Neuronal stem cell (in vitro differentiated cells): ENCODE measurements at places on chromosomes 5 and 9.

DNA sequence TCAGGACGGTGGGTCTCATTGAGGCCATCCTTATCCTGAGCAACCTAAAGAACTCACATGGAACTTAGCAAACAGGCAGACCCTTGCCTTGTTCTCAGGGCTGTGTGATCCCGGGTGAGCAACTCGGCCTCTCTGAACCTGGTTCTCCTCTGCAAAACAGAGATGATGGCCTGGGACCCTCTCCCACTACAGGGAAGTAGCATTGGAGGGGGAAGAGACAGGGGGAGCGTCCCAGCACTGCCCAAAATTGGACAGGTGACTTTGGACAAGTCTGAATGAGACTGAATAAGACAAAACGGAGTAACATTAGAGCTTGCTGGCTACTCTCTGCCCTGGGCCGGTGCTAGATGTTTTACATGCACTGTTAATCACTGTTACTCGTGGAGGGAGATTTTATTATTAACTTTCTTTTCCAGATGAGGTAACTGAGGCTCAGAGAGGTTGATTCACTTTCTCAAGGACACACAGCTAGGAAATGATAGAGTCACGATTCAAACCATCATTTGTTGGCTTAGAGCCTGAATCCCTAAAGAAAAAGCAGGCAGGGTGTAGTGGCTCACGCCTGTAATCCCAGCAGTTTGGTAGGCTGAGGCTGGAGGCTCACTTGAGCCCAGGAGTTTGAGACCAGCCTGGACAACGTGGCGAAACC is 136.4 kb downstream of the C9orf50 start:
- H3K4me1 ChIP-seq, result peaks cover 32% of the 10 kb centered on the region
- no peak overlapping the region for H3K27ac ChIP-seq
- DNase-seq, result no peak
- no peaks in the 10 kb centered on the region for H3K27me3 ChIP-seq
- H3K36me3 ChIP-seq, result no peaks in the 10 kb centered on the region
- H3K4me3 ChIP-seq, result no peak overlapping the region

DNA sequence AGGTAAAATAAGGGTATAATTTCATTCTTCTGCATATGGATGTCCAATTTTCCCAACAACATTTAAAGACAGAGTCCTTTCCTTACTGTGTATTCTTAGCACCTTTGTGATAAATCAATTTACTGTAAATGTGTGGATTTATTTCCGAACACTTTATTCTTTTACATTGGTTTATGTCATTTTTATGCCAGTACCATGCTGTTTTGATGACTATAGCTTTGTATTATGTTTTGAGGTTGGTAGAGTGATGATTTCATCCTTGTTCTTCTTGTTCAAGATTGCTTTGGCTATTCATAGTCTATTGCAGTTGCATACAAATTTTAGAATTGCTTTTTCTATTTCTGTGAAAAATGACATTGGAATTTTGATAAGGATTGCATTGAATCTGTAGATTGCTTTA is 53.4 kb upstream of the CCDC152 start:
- H3K36me3 ChIP-seq, result no peaks in the 10 kb centered on the region
- H3K27me3 ChIP-seq, result no peaks in the 10 kb centered on the region
- no peak for DNase-seq
- no peak overlapping the region for H3K27ac ChIP-seq

DNA sequence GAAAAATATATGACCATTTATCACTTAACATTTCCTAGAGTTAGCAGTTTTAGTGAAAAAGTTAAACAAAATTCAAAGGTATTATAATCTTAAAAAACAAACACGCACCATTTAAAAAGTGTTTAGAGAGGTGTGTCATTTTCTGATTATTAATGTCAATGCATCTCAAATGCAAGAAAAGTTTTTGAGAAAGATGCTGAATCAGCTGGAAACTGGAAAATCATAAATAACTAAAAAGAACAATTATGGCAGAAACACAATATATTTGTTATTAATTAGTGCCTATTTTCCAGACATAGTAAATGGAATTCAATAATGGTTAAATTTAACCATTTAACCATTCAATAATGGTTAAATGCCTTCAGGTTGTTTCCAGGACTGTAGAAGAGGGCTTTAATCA is 64.9 kb downstream of the RICTOR start:
- DNase-seq, result no peak
- H3K4me3 ChIP-seq, result no peak overlapping the region
- no peak overlapping the region for H3K27ac ChIP-seq

DNA sequence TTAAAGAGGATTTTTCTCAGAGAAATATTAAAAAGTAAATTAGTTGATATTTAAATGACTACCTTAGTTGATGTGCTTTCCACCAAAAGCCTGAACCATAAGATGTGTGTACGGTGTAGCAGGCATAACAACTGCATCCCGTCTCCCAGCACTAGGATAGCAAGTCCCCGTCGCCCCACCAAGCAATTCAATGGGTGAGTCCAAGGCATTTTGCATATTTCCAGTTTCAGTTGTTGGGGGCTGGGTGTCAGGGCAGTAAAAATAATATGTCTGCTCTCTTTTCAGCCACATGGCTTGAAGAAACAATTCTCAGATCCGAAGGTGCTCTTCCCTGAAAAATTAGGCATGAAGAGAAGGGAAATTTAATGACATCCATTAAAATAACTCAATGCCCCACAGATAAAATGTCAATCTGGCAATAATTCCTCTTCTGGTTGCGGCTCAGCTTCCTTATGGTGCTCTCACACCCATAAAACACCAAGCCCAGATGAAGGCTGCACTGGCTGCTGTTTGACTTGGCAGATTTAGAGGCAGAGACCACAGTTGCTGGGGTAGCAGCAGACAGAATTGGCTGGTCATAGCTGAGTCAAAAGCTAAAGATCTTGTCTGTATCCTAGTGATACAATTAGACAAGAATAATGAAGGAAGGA is 124.4 kb upstream of the ADCY2 start:
- DNase-seq, result no peak
- H3K4me1 ChIP-seq, result no peaks in the 10 kb centered on the region
- H3K4me3 ChIP-seq, result no peak overlapping the region

DNA sequence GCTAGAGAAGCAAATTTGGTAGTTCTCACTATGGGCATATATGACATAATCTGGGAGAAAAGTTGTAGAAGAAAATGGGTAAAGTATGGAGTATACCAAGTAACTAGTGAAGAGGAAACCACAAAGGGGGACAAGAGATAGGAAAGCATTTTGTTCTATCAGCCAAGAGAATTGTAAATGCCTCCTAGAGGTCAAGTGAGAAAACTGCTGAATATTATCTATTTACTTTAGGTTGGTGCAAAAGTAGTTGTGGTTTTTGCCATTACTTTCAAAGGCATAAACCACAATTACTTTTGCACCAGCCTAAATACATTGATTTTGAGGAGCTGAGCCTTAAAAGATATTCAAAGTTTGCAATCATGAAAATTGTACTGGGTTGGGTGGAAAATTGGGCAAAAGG is 126.7 kb upstream of the GRHPR start:
- no peak for DNase-seq
- H3K4me1 ChIP-seq, result peaks cover 2% of the 10 kb centered on the region
- H3K27ac ChIP-seq, result no peak overlapping the region

DNA sequence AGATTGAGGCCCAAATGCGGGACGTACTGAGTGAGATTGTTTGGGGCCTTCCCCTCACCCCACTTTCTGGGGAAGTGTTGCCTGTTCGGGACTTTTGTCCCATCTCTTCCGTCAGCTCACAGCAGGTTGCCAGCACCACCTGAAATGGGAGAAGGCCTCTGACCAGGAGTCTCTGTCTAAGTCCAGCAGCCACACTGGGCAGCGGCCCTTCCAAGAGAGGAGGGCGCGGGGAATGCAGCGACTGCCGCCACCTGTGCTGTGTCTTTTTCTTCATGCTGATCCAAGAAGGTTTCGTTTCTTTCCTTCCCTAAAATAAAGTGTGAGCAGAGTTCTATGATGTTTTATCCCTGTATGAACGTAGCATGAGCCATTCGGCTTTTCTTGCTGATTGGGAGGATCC is 134.2 kb upstream of the LMX1B start:
- H3K4me1 ChIP-seq, result peaks cover 17% of the 10 kb centered on the region
- no peak overlapping the region for H3K4me3 ChIP-seq
- H3K36me3 ChIP-seq, result peaks cover 23% of the 10 kb centered on the region

DNA sequence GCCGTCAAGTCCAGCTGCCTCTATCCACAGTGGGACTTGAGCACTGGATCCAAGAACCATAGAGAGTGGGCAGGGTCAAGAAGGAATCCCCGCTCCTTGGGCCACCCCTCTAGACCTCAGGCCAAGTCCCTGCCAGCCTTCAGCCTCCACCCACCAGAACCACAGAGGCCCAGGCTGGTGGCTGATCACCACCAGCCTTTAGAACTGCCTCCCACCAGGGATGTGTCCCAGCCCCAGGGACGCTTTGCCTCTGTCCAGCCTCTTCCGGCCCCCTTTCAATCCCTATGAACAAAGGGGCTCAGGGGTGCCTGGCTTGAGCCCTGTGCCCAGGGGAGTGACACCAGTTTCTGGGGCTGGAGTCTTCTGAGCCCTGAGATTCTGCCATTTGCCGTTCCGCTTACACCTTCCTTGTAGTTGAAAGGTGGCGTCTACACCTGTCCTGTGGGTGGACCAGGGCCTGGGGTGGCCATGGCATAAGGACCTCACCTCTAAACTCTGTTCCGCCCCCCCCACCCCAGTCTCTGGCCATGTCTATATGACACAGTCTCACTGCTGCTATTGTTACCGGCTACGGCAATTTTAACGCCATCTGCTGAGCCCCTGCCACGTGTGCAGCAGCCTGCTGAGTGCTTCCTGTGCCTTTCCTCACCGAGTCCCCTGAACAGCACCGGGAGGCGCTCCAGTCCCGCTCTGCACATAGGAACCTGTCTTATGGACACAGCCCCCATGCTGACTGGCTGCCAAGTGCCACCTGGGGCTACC is 35.7 kb upstream of the ORM1 start:
- no peaks in the 10 kb centered on the region for H3K27me3 ChIP-seq
- peak overlapping the region; percentile 3 for H3K4me3 ChIP-seq
- H3K27ac ChIP-seq, result no peak overlapping the region
- H3K4me1 ChIP-seq, result peaks cover 2% of the 10 kb centered on the region
- no peak for DNase-seq

DNA sequence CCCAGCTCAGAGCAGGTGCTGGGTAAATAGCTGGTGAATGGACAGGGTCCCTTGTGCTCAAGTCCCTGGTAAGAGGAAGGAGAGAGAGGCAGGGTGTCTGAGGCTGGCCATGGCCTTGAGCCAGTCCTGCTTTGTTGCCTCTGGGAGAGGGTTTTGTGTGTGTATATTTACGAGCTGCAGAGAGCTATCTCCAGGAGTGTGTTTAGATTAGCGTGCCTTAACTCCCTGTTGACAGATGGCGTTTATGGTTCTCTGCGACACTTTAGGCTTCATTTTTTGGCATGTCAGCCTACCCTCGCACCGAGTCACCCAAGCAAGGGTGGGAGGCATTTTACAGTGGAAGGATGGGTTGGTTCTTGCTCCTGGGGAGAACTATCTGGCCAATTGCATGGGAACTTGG is 22.2 kb downstream of the HMCN2 start:
- H3K4me1 ChIP-seq, result peaks cover 1% of the 10 kb centered on the region
- H3K27ac ChIP-seq, result no peak overlapping the region
- H3K36me3 ChIP-seq, result no peaks in the 10 kb centered on the region
- no peak for DNase-seq
